ENCODE measurements at places on chromosomes 2 and 18. TPM values are rescaled to one million over a fixed set of nuclear protein-coding genes. Genes with fewer than 3 reads are reported as not detected.
A peak's percentile ranks its signal among the peaks of the same experiment; 100 is the strongest.

DSG2 gene
- total RNA-seq = 24.2 TPM

DNA sequence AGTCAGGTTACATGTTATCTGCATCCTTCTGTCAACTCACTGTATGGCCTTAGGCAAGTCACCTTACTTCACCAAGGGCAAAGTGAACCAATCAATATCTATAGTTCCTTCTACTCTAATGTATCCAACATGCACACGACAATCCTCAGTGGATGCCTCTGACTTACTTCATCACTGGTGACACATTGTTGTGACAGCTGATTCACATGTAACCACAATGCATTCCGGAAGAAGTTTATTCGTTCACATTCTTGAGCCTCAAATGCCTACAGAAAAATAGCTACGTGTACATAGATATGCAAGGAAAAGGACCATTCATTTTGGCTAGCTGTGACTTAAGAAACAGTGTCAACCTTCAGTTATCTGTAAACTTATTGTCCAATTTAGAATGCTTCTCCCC lies 26.3 kb upstream of the EPG5 start:
- DNase-seq = no peak

DYSF gene
- total RNA-seq = 1.5 TPM

DNA sequence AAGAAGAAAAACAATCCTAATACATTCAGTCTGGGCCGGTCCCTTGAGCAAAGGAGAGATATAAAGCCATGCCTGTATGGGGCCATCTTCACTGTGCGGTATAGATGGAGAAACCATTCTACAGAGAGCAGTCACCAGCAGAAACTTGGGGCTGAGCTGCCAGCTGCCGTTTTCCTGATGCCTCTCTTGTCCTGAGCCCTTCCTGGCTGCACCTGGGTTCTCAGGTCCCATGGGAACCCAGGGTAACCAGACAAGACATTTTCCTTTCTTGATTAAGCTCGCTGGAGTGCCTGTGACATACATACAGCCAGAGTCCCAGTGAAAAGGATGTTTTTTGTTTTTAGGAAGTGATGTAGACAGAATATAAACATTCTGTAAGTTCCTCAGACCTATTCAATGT lies 5.3 kb upstream of the METTL21A start:
- no peak for DNase-seq

BCL2 gene
- 4.0 TPM for total RNA-seq

- no peak for DNase-seq
Observed at GRCh38 chr2:105683011-105683492, 61.7 kb upstream of the NCK2 start.

DNA sequence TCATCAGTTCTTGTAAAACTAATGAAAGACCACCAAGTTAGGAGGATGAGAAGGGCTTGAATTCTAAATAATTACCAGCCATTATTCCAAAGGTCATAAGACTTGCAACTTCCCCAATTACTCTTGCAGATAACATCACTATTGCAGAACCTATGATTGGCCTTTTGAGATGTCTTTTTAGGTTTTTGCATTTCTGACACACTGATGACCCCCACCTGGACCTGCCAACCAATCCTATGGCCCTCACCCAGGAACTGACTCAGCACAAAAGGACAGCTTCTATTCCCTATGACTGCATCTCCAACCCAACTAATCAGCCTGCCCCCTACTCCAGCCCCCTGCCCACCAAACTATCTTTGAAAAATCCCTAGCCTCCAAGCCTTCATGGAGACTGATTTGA lies 111.5 kb upstream of the COPS8 start:
- DNase-seq = no peak

- no peak for DNase-seq
Observed at GRCh38 chr2:221465776-221466175, 106.3 kb downstream of the EPHA4 start.

HJURP gene
- not detected for total RNA-seq

DNA sequence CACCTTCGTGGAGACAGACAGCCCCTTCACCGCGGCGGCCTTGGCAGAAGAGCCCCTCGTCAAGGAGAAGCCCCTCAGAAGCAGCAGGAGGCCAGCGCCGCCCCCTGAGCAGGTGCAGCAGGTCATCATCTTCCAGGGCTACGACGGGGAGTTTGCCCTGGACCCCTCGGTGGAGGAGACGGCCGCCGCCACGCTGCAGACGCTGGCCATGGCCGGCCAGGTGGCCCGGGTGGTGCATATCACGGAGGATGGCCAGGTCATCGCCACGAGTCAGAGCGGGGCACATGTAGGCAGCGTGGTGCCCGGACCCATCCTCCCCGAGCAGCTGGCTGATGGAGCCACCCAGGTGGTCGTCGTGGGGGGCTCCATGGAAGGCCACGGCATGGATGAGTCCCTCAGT lies 145.7 kb downstream of the PTGR3 start:
- DNase-seq = no peak

ANKRD44 gene
- total RNA-seq = 10.0 TPM

PLB1 gene
- 0.42 TPM for total RNA-seq

SERPINB5 gene
- total RNA-seq = not detected

- peak; percentile 22 for DNase-seq
Observed at GRCh38 chr2:239814116-239814860, 210.9 kb downstream of the NDUFA10 start.

DNA sequence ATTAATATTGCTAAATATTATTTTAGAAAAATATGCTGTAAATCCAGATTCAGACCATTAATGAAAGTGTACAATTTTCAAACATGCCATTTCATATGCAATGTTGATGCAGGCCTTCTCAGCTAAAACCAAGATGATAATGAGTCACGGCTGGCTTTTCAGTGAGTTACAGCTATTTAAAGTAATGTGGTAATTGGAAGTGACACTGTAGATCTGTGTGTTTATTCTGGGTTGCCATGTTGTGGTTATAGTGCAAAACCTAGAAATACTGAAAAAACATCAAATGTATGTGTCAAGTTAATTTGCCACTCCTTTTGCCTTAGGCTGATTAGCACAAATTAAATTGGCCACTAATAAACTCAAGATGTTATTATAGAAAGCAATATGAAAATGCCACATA lies 506.6 kb downstream of the ERBB4 start:
- DNase-seq = no peak

- no peak for DNase-seq
Observed at GRCh38 chr2:130387804-130388203, 31.9 kb downstream of the PTPN18 start.

DNA sequence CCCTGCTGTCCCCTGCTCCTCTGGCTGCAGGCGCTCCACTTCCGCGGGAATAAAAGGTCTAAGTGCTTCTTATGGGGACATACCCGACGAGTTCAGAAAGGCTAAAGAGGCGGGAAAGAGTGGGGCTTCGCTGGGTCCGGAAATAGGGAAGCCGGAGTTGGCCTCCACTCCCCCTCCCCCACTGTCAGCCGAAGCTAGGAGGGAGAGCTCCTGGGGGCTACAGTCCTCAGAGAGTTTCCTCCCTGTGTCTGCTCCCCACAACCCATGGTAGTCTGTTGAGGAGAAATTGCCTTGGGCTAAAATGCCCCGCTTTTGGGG lies 7.2 kb downstream of the GAD1 start:
- DNase-seq = no peak

GPR45 gene
- not detected for total RNA-seq

- no peak for DNase-seq
Observed at GRCh38 chr2:9590641-9591040, 35.0 kb upstream of the ADAM17 start.

GRCh38 chr2:74862020-74862964 lies 28.4 kb downstream of the HK2 start:
- no peak for DNase-seq

DNA sequence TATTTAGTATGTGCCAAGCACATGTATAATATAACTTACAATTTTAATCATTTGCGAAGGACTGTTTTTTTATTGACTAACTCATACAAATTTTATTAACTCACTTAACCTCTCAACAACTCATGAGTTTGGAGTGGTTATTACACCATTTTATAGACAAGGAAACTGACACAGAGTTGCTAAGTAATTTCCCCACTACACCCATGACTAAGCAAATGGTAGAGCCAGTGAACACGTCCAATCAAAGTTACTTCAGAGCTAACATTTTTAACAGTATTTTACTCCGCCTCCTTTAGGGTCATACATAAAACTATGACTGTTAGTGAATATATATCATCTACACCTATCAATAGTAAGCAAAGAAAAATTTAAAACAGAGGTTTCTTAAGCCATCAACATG lies 556.7 kb upstream of the FSIP2 start:
- DNase-seq = no peak

DNA sequence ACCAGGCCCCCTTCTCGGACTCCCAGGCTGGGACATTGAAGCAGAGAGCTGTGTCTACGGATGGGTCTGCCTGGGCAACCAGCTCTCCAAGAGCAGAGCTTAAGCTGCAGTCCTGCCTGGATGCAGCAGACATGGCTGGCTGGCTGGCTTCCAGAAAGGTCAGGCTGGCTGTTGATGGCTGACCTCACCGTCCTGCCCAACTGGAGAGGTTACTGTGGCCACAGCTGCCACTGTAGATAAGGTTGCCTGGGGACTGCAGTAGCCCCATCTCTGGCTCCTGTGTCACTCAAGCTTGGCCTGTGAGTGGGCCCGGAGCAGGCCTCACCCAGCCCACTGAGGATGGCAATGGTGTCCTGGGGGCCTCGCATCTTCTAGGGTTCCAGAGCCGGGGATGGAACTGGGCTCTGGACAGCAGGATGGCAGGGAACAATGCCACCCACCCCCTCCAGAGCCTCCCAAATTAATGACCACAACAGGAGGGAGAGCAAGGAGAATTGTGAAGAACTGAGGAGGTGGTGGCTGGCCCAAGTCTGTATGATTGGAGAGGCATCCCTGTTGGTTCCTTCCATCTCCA lies 37.0 kb upstream of the FOSL2 start:
- DNase-seq = peak; percentile 80

- DNase-seq = no peak
Observed at GRCh38 chr2:2872713-2873449, 504.7 kb downstream of the EIPR1 start.

- DNase-seq = no peak
Observed at GRCh38 chr2:120859128-120859527, 123.5 kb downstream of the GLI2 start.

GRCh38 chr18:63869851-63870250 lies 17.7 kb upstream of the SERPINB2 start:
- DNase-seq = no peak

ACKR3 gene
- 18.2 TPM for total RNA-seq

DNA sequence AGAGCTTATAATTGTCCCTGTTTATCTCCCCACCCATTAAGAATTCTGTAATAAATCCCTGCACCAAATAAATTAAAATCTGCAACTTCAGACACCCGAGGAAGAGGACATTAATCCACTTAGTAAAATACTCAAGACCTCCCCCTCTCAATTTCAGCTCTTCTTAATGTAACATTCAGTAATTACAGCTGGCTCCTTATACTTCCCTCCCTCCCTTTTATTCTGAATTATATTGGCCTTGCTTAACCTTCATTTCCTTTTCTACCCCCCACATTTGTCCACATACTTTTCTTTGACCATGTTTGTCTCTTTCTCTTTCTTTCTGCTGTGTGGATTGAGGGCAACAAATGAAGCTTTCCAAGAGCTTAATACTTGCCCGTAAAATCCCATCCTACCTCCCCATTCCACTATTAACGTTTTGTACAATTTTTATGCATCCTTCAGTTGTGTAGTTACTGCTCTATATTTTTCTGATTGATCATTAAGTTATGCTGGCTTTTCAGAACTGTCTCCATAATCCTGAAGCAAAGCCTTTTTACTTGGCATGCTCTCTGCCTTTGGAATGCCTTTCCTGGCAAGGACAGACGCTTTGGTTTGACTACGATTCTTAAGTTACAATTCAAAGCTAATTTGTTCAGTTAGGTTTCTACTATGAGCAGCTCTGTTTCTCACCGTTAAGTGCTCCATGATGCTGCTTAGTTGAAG lies 580.1 kb downstream of the ZEB2 start:
- no peak for DNase-seq

CLEC4F gene
- 0.12 TPM for total RNA-seq

DNA sequence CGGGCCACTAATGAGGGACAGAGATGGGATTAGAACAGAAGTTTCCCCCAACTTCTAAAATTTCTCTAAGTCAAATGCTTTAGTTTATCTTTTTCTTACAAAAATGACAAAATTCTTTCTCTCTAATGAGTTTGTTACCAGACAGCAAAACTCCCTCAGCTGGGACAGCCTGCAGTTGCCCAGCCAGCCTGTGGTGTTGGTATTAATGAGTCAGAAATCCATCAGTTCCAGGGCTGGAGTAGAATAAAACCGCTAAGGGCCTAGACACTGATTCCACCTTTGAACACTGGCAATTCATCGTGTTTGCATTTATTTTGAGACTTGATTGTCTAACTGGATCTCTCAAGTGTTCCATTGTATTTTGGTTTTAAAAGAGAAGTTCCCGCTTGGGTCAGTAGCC lies 38.3 kb upstream of the SMAD2 start:
- no peak for DNase-seq

DNA sequence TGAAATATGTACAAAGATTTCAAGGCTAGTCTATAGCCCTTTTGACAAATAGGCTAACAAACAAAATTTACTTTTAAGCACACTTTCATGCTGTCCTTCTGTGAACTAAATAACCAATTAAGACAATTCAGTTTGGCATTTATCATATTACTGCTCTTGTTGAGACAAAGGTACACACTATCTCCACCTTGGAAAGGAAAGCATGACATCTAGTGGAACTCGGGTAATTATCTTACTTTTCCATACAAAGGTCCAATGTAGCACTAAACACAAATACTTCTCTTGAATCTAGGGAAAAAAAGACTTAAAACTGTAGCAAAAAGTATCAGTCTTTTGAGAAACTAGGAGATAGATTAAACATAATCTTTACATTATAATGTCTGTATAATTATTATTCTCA lies 125.0 kb upstream of the CD226 start:
- no peak for DNase-seq

DNA sequence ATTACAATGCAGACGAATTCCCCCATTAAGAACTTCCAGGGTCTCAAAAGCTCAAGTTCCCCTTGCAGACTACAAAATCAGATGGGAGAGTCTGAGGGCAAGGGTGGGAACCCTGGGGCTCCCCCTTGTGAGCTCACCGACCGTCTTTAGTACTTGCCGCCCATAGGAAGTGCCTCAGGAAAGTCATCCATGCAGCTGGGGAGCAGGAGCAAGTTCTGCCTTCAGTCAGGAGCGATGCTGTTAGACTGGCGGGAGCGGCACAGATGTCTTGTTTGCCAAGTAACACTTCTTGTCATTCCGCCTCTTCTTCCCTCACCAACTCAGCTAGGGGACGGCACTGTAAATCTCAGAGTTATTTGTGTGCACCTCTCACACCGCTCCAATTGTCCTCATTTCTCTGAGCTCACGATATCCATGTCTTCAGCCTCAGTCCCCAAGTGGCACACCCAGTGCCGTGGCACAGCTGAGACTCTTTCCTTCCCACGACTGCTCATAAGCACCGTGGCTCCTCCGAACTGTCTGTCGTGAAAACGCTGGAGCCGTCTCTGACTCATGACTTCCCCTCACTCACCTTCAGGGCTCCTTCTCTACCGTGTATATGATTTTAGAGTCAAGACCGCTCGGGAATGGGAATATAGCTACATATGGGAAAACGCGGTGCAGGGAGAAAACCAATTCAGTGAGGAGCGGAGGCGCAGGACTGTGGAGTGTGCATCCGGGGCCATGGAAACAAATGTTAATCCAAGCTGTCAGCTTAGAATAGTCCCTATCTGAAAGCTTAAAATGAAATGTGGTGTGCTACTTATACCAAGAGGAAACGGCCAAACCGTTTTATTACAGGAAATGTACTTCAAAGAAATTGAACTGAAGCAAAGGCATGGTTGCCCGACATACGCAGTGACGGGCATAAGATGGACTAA lies 34.0 kb downstream of the UXS1 start:
- DNase-seq = no peak

STON1 gene
- 2.3 TPM for total RNA-seq
